ENCODE measurements at places on chromosomes 3 and 15.

- DNase-seq = no peak
These were observed 34.2 kb upstream of the TSEN2 start for GRCh38 chr3:12449889-12450682.

DNA sequence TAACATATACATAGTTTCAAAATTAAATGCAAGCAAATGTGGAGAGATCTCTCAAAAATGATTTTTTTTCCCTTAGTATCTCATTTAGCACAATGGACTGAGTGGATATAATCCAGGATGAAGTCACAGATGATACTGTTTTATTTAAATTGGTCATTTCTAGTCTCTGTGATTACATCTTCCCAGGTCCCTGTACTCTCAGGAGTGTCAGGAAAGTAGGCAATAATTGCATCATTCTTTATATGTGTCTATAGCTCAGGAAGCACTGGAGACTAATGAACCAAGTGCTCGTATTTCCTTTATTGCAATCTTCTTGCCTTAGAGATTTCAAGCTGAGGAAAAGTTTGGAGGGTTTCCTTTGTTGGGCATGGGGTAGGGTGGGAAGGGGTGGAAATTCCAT is 309.4 kb upstream of the THRB start:
- no peak for DNase-seq

DNA sequence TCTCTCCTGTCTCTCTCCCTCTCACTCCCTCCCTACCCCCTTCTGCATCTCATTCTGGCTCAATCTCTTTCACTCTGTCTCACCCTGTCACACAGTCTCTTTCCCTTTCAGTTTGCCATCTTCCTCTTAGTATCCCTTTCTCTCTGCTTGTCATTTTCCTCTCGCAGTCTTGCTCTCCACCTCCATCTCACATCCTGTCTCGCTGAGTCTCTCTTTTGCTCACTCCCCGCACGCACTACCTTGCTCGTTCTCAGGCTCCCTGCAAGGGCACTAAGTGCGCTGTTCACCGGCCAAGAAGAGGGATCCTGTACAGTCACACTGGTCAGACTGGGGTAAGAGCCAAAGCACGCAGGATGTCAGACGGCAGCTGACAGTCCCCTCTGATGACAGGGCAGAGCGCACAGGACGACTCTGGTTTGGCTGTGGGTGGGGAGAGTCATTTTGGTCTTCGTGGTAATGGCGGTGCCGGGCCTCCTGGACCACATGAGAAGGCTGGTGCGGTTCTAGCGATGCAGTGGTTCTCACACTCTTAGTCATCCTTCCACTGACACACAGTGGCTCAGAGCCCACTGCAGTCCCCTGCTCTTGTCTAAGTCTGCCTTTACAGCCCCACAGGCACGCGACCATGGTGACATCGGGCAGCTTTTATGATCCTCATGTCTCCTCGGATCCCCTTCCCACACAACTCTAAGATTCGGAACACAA is 356.8 kb downstream of the FOXP1 start:
- peak; percentile 94 for DNase-seq

DNA sequence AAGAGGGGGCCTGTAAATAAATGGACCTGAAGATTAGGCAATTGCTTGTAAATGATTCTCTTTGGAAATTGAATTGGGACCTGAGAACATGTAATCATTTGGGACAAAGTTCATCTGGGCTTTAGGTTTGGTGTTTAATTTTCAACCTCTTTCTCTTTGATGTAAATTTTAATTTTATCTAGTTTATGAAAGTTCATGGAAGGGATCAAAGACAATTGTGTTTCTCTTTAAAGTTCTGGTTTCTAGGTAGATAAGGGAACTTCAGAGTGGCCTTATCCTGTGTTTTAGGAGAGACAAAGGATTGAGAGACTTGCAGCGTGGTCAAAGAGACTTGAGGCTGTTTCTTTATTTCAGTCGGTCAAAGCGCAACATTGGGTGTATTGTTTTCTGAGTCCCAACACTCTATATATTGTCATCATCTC is 1108.3 kb downstream of the TBL1XR1 start:
- no peak for DNase-seq

DNA sequence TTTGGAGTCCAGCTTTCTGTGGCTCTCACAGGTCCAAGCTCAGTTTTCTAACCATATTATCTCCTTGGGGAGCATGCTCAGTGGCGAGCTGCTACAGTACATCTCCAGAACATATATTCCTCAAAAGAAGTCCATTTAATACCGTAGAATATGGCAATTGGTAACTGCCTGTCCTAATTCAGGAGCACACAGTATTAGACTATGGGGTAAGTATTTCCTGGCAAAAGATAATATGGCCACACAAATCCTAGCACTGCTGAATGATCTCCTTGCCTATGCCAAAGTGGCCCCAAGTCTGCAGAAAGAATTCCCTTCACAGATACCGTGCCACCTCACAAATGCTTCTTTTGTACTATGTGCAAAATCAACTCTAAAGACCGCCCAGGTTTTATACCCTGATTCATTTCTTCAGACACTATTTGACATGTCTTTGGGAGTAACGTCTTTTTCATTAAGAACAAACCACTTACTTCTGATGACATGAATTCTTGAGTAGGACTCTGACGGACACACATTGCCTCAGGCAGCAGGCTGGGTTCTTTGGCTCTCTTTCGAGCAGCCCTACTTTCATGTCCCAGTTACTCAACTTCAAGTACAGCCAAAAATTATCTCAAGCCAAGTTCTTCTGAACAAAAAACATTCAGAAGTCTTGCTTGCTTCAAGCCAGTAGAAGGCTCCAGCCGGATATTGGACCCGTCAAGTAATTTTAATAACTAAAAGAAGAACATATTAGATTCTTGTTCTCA is 368.3 kb upstream of the DCBLD2 start:
- DNase-seq = no peak

GRCh38 chr15:77225646-77226045 is 154.7 kb upstream of the TSPAN3 start:
- DNase-seq = no peak

- no peak for DNase-seq
These were observed 329.8 kb upstream of the NAALADL2 start for GRCh38 chr3:174529298-174529697.

- no peak for DNase-seq
These were observed 81.5 kb upstream of the NR2E3 start for GRCh38 chr15:71728881-71729280.

- DNase-seq = no peak
These were observed 33.8 kb downstream of the FAIM start for GRCh38 chr3:138642226-138642926.

- no peak for DNase-seq
These were observed 9.8 kb upstream of the VGLL4 start for GRCh38 chr3:11653298-11654055.

GRCh38 chr3:89303701-89304100 is 196.3 kb downstream of the EPHA3 start:
- no peak for DNase-seq

GRCh38 chr3:14402304-14402811 is at the start of gene SLC6A6:
Gene SLC6A6 (plus strand): TSS chr3:14402606. CDS start chr3:14443635, 41,029 bp downstream.
- peak; percentile 96 for DNase-seq

DNA sequence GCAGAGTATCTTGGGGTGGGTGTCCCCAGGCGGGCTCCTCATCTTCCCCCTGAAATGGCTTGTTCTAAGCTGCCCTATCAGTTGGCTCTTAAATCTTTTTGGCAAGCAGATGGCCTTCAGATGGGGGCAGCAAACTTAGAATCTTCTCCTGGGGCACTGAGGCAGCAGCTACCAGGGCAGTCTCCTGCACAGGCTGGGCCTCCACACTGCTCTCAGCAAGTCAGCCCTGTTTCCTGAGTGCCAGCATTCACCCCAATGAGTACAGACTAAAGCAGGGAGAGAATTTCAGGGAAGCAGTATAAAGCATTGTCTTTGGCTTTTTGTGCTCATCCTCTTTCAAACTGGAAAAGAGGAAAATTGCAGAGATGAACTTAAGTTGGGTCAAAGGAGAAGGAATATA is 51.1 kb upstream of the APEH start:
- no peak for DNase-seq

DNA sequence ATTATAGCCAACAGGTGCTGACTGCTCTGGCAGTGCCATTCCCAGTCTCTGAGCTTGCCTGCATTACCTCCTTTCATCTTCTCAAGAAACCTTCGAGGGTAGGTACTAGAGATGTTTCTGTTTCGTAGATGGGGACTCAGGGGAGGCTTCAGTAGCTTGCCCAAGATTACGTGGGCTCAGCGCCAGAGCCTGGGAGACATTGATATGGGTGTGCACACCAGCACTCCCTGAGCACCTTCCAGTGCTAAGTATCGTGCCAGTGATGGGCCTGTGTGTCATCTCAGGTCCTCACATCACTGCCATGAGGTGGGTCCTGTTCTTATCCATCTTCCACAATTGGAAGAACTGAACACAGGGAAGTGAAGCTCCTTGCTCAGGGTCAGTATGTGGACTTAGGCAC is 15.2 kb downstream of the TSEN2 start:
- DNase-seq = no peak

DNA sequence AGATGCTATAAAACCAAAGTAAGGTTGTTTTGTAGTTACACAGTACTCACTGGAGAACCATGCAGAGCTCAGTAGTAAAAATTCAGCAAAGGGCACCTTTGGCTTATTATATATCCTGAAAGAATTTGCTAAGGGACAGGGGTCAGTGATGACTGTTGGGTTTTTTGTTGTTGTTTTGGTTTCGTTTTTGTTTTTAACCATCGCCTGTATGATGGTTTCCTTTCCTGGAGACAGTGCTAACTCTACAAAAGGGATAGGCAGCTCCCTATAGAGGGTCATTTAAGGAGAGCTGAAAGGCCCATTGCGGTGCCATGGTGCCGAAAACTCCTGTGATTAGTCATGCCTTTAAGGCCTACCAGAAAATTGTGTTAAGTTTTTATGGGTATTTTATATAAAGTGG is 118.2 kb upstream of the GOLIM4 start:
- DNase-seq = no peak

- DNase-seq = no peak
These were observed 195.1 kb upstream of the CBLB start for GRCh38 chr3:106063909-106064308.

DNA sequence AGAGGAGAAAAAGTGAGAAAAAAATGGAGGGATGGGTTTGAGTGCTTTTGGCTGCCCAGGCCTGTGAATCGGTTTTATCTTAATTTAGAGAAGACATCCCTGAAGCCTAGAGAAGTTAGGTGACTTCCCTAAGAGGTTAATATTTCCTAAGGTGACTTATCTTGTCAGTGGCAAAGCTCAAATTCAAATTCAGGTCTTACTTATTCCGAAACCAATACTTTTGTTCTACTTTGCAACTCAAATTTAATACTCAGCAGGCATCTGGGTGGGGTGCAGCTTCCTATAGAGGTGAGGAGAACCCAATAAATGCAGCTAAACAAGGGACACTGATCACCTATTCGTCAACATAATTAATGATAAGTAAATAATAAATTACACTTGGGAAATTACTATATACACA is 54.9 kb upstream of the MYRIP start:
- no peak for DNase-seq

DNA sequence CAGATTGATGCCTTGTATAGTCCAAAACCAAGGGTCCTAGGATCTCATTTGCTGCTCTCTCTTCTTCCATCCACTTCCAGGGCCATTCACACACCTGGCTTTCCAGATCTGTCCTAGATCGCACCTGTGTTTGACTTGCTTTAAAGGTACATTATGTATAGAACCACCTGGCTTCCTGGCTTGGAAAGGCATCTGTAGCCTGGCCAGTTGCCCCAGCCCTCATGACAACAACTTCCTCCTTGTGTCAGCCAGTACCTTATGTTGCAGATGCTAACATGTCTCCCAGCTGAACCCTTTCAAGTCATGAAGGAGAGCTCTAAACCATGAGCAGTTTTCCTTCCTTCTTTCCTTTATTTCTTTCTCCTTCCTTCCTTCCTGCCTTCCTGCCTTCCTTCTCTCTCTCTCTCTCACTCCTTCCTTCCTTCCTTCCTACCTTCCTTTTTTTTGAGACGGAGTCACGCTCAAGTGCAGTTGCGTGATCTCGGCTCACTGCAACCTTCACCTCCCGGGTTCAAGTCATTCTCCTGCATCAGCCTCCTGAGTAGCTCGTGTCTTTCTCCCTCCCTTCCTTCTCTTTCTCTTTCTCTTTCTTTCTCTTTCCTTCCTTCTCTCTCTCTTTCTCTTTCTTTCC is 2.5 kb upstream of the HTR3C start:
- no peak for DNase-seq
